ENCODE measurements at places on chromosomes 16 and 17. TPM values are rescaled to one million over a fixed set of nuclear protein-coding genes. Genes with fewer than 3 reads are reported as not detected.

GRCh38 chr16:67466581-67466980, 14.4 kb downstream of the ATP6V0D1 start:
- DNase-seq = no peak

DNA sequence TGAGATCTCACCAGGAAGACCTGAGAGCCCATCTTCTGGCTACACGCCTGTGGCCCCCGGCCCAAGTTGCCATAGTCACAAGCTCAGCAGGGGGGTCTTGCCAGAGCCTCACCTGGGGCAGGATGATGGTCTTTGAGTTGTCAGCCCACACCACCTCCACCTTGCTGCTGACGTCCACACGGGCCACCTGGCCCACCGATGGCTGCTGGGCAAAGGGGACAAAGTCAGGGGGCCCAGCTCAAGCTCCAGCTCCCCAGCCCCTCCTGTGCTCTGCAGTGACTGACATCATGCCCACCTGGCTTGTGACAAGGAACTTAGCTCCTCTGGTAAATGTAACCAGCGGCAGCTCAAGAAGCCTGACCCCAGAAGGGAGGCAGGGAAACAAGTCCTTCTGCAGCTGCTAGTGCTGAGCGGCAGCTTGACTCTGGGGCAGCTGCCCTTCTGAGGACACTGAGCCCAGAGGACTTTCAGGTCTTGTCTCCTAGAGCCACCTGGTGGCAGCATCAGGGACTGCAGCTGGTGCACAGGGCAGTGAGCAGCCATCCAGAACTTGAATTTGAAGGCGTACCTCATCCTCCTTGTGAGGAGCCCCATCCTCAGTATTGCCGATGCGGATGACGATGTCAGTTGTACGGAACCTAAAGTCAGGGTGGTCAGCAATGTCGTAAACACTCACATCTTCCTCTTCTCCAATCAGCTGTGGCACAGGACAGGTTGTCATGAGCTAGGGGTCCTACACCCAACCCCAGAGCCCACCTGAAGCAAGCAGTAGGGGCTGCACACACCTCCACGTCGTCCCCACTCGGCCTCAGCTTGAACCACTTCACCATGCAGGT, 13.5 kb downstream of the SPHK1 start:
- peak; percentile 81 for DNase-seq

GRCh38 chr17:75069783-75070182, 18.0 kb upstream of the SLC16A5 start:
- no peak for DNase-seq

- DNase-seq = no peak
These were observed 5.0 kb downstream of the BBS2 start for GRCh38 chr16:56514845-56515244.

SOST gene
- not detected for total RNA-seq

HAS3 gene
- total RNA-seq = 4.0 TPM

STAT5A gene
- total RNA-seq = 122 TPM

TBX2 gene
- 0.13 TPM for total RNA-seq

TMEM106A gene
- 17.3 TPM for total RNA-seq

CD19 gene
- 7.6 TPM for total RNA-seq

KRT33A gene
- total RNA-seq = not detected

KRT33B gene
- not detected for total RNA-seq

All from naive thymus-derived CD8-positive, alpha-beta T cell (primary cell).